ENCODE measurements at places on chromosomes 16 and 17.

DNA sequence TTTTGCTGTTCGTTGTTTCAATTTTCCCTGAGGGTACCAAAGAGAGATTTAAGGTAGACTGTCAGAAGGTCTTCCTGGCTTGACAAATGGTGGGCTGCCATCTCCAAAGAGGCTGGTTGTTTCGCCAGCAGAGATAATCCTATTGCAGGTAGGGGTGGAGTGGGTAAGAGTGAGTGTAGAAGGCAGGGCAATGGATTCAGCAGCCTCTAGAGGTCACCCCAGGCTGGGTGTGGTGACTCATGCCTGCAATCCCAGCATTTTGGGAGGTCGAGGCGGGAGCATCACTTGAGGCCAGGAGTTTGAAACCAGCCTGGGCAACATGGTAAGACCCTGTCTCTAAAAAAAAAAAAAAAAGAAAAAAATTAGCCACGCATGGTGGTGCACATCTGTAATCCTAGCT lies 34.6 kb downstream of the DCAKD start:
- peak; percentile 29 for DNase-seq

GRCh38 chr16:86716649-86717048 lies 138.3 kb downstream of the FOXL1 start:
- DNase-seq = no peak

GRCh38 chr17:73625991-73626673 lies 18.1 kb downstream of the SDK2 start:
- DNase-seq = no peak

GRCh38 chr17:72465191-72466024 lies 344.6 kb downstream of the SOX9 start:
- DNase-seq = no peak

DNA sequence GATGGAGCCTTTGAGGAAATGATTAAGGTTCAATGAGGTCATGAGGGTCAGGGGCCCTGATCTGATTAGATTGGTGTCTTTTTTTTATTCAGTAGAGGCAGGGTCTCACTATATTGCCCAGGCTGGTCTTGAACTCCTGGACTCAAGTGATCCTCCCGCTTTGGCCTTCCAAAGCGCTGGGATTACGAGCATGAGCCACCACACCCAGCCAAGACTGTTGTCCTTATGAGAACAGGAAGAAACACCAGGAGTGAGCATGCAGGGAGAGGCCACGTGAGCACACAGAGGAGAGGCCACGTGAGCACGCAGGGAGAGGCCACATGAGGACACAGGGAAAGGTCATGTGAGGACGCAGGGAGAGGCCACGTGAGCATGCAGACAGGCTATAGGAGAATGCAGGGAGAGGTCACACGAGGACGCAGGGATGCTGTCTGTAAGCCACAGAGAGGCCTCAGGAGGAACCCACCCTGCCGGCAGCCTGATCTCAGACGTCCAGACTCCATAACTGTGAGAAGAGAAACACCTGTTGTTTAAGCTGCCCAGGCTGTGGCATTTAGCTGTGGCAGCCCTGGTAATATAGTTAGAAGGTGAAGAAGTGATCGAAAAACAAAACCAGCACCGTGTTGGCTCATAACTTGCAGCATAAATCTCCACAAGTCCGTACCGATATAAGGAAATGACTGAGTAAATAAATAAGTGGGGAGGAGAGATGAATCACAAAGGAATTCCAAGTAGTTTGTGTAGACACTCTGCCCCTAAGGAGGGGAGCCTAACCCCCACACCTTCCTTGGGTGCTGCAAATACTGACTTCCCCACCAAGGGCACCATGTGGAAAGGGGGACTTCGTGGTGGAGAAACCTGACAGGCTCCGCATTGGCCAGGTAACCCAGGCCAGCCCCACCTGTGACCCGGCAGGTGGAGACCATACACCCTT lies 14.6 kb upstream of the CSNK1D start:
- peak; percentile 87 for DNase-seq

DNA sequence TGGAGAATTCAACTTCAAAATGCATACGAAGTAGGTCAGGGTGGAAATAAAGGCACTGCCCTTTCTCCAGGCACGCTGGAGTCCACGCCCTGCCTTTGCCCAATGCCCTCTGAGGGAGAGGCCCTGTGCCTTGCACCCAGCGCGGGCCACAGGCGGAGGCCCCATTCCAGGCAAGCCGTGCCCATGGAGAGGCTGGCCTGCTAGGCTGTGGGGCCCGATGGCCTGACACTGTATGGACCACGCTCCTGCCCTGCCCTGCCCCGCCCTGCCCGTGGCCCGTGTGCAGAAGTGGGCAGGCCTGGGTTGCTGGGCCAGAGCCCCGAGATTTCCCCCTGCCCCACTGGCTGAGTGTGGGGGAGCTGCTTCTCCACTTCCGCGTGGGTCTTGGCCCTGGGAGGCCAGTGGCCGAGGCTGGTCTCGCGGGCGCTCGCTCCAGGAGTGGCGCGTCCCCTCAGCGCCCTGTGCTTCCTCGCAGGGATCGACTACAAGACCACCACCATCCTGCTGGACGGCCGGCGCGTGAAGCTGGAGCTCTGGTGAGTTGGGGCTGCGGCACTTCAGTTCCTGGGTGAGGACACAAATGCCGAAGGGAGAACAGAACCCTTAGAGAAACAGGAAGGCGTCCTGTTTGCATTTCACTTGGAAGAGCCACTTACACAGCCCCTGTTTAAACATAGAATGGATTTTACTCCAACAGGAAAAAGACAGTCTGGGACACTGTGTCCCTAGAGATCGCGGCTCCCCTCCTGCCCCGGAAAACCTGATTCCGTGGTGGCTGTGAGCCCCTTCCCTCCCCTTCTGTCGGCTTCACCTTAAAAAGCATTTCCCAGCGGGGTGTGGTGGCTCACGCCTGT lies 13.8 kb upstream of the WFIKKN1 start:
- DNase-seq = no peak

- DNase-seq = no peak
Observed at GRCh38 chr17:59492091-59492451, 73.3 kb upstream of the DHX40 start.

GRCh38 chr17:10640475-10640874 lies 16.6 kb downstream of the MYH3 start:
- no peak for DNase-seq

DNA sequence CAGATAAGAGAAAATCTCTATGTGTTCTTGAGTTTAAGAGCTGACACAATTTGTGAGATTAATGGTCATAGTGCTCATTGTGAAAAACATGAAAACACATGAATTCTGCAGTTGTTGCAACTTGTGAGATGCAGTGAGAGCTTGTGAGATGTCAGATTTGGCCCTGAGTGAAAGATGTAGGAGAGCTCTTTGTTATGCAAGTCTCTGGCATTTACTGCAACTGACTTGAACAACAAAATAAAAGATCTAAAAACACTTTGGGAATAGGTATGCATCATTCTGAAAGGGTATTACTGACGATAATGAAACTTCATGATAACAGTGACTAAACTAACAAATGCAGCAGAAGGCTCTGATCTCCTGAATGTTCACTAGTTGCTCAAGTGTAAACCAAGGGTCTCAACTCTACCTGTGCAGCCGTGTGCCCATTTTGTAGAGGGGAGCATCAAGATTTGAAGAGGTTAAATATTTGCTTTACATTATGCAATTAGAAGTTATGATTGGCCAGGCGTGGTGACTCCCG lies 50.8 kb upstream of the SMIM36 start:
- no peak for DNase-seq

GRCh38 chr16:61792194-61792909 lies 243.9 kb downstream of the CDH8 start:
- no peak for DNase-seq

DNA sequence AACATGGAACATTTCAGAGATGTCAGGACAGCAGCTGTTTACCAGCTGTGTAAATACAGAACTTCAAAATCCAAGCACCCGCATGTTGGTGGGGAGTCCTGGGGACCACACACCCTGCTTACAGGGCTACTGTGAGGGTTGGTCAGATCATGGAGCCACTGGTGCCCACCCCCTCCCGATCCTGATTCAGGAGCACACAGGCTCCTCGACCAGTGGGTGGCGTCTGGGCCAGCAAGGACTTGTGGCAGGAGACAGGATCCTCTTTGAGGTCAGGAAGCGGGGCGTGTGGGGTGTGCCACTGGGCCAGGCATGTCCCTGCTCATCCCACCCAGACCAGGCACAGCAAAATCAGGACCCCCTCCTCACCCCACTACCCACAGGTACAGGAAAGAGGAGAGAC lies 83.6 kb downstream of the SDK2 start:
- DNase-seq = no peak

GRCh38 chr16:5482256-5482655 lies 384.7 kb upstream of the EEF2KMT start:
- no peak for DNase-seq

GRCh38 chr16:16857603-16858283 lies 478.8 kb downstream of the NPIPA7 start:
- no peak for DNase-seq

DNA sequence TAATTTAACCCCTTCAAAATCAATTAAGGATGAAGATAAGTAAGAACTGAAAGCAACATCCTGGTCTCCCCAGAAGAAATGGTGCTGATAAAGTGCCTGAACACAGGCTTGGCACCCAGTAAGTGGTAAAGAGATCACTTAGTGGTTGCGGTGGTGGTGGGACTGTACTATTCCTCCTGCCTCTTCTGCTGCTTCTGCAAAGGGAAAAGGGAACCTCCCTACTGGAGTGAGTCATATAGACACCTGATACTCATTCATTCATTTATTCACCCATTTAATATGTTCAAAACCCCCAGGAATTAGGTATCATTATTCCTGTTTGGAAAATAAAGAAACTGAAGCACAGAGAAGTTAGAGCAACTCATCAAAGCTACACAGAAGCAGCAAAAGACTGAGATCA lies 60.6 kb downstream of the CDYL2 start:
- DNase-seq = no peak

- DNase-seq = no peak
Observed at GRCh38 chr16:89473136-89473712, 17.1 kb downstream of the ANKRD11 start.

DNA sequence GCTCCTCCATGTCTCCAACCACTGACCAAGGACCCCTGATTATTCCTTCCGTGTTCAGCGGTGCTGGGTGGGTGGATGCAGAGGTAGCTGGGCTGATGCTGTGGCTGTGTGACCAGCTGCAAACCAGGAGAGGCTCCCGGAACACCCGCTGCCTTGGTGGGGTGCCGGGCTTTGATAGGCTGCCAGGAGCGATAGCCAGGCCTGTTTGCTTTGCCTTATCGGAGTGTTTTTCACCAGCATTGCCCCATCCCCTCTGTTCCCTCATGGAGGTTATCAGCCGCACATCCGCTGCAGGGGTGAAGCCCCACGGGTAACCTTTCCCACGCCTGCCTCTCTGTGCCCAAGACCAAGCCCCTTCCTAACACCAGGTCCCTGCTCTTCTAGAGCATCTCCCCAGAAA lies 354.3 kb downstream of the C16orf95 start:
- DNase-seq = no peak

DNA sequence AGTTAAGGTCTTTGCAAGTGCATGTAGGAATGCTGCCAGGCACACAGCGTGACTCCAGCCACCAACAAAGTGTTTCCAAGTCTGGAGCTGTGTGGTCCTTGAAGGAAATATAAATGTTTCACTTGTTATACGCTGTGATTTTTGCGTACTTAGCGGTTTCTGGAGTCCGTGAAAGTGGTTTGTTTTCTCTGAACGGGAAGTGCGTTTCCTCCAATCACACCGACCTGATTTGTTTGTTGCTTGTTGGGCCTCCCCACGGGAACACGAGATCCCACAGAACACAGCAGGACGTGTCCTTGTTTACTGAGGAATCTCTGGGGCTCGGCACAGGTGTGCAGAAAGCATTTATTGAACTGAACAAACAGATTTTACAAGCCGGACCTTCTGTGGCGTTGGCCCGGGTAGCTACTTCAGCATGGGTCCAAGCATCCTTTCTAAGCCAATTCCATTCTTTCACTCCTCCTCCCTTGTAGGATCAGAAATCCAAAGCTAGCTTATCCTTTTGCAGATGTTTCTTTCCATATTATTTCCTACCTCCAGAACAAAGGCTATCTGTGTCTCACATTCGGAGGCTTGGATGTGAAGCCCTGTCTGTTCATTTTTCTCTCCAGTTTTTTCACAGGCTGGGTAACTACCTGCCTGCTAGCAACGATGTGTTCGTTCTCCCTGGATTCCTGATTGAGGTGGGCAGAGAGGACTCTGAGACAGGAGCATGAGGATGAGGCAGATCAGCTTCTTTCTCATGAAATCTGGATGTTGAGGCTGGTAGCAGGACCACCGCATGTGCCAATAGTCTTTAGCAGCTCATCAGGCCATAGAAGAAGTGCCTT lies 44.6 kb downstream of the ABAT start:
- DNase-seq = no peak

DNA sequence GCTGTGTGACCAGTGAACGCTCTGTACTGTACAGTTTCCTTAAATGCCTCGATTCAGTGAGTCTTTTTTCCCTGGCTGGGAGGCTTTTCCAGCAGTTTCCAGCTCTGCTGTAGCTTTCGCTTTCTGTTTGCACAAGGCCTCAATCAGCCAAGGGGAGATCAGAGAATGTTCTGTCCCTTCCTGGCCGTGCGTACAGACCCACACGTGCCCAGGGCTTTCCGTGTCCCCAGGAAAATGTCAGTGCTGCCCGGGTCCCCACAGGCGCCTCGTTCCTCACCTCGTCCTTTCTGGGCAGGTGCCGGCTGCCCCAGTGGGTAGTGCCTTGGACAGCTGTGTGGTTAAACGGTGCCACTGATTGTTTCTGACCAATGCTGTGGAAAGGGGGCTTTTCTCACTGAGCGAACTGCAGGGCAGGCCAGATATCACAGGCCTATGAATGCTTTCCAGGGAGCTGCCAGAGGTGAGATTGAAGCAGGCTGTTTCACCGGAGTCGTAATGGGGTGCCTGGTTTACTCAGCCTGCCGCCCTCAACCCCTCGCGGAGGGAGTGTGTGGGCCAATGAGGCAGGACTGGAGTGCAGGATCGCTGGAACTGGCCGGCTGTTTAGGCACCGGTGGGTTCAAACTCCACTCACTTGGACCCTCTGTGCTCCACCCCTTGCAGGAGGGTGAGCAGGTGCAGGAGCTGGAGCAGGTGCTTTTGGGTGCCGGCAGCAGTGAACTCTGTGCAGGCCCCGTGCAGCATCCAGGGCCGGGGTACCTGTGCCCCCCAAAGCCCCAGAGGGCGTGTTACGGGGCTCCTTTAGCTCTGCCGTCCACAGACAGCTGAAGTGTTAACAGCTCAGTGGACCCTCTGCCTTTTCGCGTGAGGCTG lies 44.4 kb downstream of the ZNF778 start:
- no peak for DNase-seq

GRCh38 chr16:27646806-27647205 lies 96.9 kb downstream of the KATNIP start:
- no peak for DNase-seq

GRCh38 chr17:2302778-2303203 lies 794 bp downstream of the SMG6 start:
- no peak for DNase-seq

DNA sequence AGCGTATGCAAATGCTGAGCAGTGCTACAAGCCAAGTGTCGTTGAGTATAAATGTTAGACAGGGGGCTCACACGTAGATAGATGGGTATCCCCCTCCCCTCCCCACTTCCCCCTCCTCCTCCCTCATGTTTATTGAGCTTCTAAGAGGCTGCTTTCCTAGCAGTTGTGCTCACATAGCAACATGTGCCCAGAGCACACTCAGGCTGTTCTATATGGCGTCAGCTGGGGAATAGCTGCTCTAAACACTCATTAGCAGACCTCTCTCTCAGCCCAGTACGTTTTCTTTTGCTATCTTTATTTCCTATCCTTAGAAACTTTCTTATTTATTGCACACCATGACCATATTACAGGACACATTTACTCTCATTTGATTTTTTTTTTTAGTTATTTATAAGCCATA lies 1.8 kb downstream of the KCNJ2 start:
- no peak for DNase-seq
